ENCODE measurements at places on chromosomes 6 and 20.

DNA sequence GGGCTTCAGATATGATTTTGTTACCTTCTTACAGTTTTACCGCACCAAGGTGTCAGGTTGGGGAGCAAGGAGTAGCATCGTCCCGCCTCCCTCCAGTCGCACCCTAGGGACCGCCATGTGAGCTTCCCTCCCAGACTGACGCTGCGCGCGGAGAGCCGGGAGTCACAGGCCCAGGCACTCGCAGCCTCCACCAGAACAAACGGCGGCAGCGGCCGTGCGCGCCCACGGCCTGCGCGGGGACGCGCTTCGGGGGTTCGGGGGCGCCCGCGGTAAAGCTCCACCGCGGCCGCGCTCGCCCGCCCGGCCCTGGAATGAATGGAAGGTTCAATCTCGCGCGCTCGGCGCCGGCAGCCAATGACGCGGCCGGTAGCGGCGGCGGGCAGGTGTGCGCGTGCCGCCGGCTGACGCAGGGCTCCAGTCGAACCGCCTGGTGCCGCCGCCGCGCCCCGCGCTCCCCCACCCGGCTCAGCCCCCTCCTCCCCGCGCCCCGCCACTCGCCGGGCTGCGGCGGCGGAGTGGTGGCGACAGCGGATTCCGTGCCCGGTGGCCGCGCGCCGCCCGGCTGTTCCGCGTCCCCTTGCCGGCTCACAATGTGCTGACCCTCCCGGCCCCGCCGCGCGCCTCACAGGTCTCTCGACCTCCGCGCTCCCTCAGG lies 16.5 kb upstream of the LIN28B start:
- no peak for DNase-seq

- no peak for DNase-seq
Measured at GRCh38 chr20:41534842-41535241, 83.3 kb downstream of the CHD6 start.

GRCh38 chr6:50087231-50087954 lies 37.7 kb upstream of the DEFB112 start:
- peak; percentile 66 for DNase-seq

DNA sequence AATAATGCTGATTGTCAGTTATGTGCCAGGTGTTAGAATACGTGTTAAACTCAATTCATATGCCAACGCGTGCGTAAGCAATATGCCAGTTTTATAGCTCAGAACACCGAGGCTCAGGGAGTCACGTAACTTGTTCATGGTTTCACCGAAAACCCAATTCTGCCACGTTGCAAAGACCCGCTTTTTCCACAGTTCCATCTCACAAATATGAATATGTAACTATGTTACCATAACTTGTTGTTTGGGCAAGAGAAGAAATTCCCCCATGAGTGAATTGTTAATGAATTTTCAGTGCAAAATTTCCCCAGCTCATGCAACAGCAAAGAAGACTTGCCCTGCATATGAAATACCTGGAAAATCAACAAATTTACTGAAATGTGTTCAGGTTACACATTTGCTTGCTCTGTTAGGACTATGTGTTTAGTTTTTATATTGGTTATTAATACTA lies 30.1 kb downstream of the SF3B5 start:
- no peak for DNase-seq

GRCh38 chr6:107603006-107603370 lies 113.1 kb downstream of the SOBP start:
- DNase-seq = no peak

- no peak for DNase-seq
Measured at GRCh38 chr20:20442466-20442865, 74.6 kb downstream of the INSM1 start.

DNA sequence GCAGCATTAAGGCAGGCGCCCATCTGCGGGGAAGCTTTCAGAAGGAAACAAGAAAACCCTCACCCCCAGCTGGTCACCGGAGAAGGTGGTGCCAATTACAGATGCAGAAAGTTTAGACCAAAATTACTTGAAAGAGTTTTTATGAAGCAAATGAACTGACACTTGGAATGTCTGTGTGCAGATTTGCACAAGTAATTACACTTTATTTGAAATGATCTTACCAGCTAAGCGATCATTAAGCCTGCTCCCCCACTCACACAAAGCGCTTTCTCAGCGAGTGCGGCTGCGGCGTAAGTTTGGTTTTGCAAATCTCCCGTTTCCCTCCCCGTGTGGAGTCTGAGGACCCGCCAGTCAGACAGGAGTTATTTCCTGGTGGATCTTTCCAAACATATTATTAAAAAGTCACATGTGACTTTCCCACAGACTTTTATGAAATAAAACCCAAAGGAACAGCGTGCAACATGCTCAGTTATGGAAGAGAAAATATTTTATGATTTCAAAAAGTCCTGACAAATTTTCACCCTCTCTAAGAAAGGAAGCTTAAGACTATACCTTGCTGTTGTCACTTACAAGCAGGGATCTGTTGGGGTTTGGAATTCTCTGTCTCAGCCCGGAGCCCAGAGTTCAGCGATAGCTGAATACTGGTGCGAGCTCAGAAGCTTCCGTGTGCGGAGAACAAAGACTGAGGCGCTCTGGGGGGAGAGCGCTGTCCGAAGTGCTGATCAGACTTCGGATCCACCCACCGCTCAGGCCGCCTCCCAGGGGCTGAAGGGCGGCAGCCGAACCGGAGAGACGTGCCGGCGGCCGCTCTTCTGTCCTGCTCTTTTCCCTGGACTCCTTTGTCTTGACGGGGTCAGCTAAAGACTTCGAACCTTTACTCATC lies 2.7 kb upstream of the MYT1 start:
- peak; percentile 46 for DNase-seq

DNA sequence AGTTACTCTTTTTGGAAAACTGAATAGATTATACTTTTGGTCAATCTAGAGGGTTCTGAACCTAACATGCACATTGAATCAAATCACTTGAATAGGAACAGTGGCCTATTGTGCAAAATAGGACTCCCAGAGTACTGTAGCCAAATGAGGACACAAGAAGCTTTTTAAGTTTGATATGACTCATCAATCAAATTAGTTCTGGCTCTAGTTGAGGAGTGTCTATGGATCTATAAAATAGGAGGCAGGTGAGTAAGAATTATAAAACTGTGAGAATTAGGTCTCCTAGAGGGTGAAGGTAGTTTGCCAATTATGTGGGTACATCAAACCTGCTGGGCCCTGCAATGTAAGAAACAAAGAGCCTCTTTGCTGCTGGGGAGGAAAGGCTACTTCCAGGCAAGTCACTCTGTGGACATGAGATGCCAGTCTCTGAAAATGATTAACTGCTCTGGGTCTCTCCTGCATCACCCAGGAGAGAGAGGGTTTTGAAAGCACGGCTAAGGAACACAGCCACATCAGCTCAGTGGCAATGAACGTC lies 112.3 kb downstream of the RCAN2 start:
- peak; percentile 77 for DNase-seq

GRCh38 chr20:6008254-6008653 lies 45.6 kb downstream of the LRRN4 start:
- DNase-seq = peak; percentile 82

GRCh38 chr6:69555088-69555638 lies 241.6 kb downstream of the LMBRD1 start:
- no peak for DNase-seq

- DNase-seq = peak; percentile 12
Measured at GRCh38 chr6:72418495-72418894, 203.4 kb upstream of the KCNQ5 start.

GRCh38 chr20:53656293-53657202 lies 62.9 kb upstream of the ZNF217 start:
- DNase-seq = peak; percentile 70

- DNase-seq = peak; percentile 54
Measured at GRCh38 chr6:81995548-81996289, 243.2 kb upstream of the TENT5A start.

GRCh38 chr6:17536586-17536985 lies 63.5 kb upstream of the FAM8A1 start:
- DNase-seq = no peak

GRCh38 chr6:119350952-119351372 lies 1.4 kb upstream of the MAN1A1 start:
- peak; percentile 56 for DNase-seq

GRCh38 chr6:37570482-37571133 lies 70.9 kb upstream of the CCDC167 start:
- DNase-seq = no peak

Measured in kidney tubule cell (primary cell).